ENCODE measurements at places on chromosomes 2 and 18. TPM values are rescaled to one million over a fixed set of nuclear protein-coding genes. Genes with fewer than 3 reads are reported as not detected.

- no peak overlapping the region for H3K27ac ChIP-seq
- no peaks in the 10 kb centered on the region for H3K4me1 ChIP-seq
- H3K36me3 ChIP-seq, result no peaks in the 10 kb centered on the region
- DNase-seq, result no peak
- H3K4me3 ChIP-seq, result no peak overlapping the region
- peaks cover 7% of the 10 kb centered on the region for H3K27me3 ChIP-seq
Observed at GRCh38 chr2:105121434-105121833, 83.6 kb downstream of the MRPS9 start.

Gene ELP2
- 111 TPM for total RNA-seq

- H3K4me3 ChIP-seq, result no peak overlapping the region
- no peak overlapping the region for H3K27ac ChIP-seq
- H3K4me1 ChIP-seq, result peaks cover 2% of the 10 kb centered on the region
- peaks cover 14% of the 10 kb centered on the region for H3K27me3 ChIP-seq
- peak; percentile 31 for DNase-seq
Observed at GRCh38 chr2:88165332-88166003, 4.7 kb upstream of the THNSL2 start.

DNA sequence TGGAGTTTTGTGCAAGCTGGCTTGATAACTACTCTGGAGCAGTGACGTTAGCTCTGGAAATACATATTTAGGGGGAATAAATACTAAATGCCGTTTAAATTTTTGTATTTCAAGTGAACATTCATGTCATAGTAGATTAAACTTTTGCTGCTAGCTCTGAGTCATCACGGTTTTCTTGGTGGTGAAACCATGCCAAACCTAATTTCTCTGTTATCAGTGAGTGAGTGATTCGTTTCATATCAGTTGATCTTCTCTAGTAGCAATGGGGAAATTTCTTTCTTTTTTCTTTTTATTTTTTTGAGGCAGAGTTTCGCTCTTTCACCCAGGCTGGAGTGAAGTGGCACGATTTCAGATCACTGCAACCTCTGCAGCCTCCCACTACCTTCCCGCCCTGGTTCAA is 211.1 kb downstream of the PTPRM start:
- no peak overlapping the region for H3K27ac ChIP-seq
- no peak overlapping the region for H3K4me3 ChIP-seq
- no peak for DNase-seq
- no peaks in the 10 kb centered on the region for H3K4me1 ChIP-seq

- no peak overlapping the region for H3K27ac ChIP-seq
- H3K27me3 ChIP-seq, result no peaks in the 10 kb centered on the region
- H3K4me3 ChIP-seq, result no peak overlapping the region
- DNase-seq, result no peak
Observed at GRCh38 chr2:172484706-172485105, 57.3 kb downstream of the ITGA6 start.

Gene ARID5A
- total RNA-seq, result 229 TPM

DNA sequence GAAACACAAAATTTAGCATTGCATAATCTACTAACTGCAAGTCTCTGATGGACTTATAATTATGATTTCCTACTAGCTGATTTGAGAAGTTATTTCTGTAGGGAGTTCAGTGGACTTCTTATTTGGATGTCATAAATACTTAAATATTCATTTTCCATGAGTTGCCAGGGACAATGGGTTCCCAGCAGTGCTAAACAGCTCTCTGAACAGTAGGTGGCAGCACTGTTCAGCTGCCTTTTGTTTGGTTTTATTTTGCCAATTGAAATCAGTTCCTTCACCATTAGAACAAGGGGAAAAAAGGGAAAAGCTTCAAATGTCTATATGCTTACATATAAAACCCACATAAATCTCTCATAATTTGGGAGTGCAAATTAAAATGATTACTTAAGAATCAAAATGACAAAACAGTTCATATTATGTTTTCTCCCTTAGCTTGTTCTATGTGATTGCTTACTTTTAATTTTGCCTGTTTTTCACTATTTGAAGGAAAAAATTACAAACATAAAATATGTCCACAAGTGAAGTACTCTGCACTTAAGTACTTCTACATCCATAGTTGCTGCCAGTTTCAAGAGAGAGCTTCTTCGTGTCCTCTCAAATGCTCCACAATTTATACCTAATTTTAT is 898.9 kb downstream of the CPS1 start:
- peak; percentile 70 for DNase-seq
- H3K36me3 ChIP-seq, result no peaks in the 10 kb centered on the region
- H3K27ac ChIP-seq, result no peak overlapping the region
- no peak overlapping the region for H3K4me3 ChIP-seq
- no peaks in the 10 kb centered on the region for H3K27me3 ChIP-seq

Gene MGAT4A
- total RNA-seq, result 48.8 TPM

DNA sequence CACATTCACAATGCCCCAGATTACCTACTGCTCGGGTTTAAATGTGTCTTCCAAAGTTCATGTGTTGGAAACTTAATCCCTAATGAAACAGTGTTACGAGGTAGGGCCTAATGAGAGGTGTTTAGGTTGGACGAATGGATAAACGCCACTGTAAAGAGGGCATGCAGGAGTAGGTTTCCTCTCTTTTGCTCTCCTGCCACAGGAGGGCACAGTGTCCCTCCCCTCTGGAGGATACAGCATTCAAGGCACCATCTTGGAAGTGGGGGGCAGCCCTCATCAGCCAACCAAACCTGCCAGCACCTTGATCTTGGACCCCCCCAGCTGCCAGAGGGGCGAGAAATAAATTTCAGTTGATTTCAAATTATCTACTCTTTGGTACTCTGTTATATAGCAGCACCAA is 103.5 kb downstream of the TSHZ1 start:
- H3K4me3 ChIP-seq, result no peak overlapping the region
- H3K27me3 ChIP-seq, result peaks cover 19% of the 10 kb centered on the region
- DNase-seq, result no peak
- H3K4me1 ChIP-seq, result no peaks in the 10 kb centered on the region
- H3K36me3 ChIP-seq, result no peaks in the 10 kb centered on the region

DNA sequence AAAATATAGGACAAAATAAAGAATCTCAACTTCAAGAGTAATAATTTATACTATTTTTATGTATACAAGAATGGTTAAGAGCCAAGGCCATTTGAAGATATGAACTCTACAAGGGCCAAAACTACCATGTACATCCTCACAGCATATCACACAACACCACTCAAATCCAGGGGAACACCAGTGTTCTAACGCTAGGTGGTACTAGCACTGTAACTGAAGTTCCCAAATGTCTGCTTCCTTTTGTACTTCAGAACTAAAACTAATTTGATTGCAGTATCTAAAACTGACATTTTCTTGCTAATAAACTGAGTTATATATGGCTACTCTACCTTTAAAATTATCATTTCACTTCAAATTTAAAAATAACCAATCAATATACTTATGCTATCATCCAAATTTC is 47.0 kb downstream of the REV1 start:
- no peaks in the 10 kb centered on the region for H3K27me3 ChIP-seq
- no peak for DNase-seq
- peaks cover 15% of the 10 kb centered on the region for H3K4me1 ChIP-seq
- peaks cover 22% of the 10 kb centered on the region for H3K36me3 ChIP-seq
- H3K4me3 ChIP-seq, result no peak overlapping the region

DNA sequence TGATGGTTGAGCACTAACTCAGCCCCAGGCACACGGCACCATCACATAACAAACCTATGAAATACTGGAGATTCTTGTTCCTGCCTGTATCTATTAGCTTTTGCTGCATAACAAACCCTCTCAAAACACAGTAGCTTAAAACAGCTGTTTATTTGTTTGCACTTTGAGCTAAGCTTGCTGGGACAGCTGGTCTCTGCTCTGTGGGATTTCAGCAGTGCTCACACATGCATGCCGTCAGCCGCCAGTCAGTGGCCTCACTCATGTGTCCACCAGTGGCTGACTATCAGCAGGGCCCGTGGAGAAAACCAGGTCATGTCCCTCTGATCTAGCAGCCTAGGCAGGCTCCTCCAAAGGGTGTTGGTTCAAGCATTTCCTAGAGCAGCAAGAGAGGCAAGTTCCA is 52.8 kb upstream of the RAB12 start:
- H3K27ac ChIP-seq, result no peak overlapping the region
- H3K27me3 ChIP-seq, result peaks cover 1% of the 10 kb centered on the region
- H3K4me3 ChIP-seq, result no peak overlapping the region
- no peak for DNase-seq

GRCh38 chr18:48356909-48357631 is 52.1 kb downstream of the ZBTB7C start:
- DNase-seq, result no peak
- H3K4me1 ChIP-seq, result peaks cover 1% of the 10 kb centered on the region
- peaks cover 11% of the 10 kb centered on the region for H3K27me3 ChIP-seq
- H3K27ac ChIP-seq, result no peak overlapping the region
- H3K4me3 ChIP-seq, result no peak overlapping the region

Gene CCDC141
- 2.1 TPM for total RNA-seq

DNA sequence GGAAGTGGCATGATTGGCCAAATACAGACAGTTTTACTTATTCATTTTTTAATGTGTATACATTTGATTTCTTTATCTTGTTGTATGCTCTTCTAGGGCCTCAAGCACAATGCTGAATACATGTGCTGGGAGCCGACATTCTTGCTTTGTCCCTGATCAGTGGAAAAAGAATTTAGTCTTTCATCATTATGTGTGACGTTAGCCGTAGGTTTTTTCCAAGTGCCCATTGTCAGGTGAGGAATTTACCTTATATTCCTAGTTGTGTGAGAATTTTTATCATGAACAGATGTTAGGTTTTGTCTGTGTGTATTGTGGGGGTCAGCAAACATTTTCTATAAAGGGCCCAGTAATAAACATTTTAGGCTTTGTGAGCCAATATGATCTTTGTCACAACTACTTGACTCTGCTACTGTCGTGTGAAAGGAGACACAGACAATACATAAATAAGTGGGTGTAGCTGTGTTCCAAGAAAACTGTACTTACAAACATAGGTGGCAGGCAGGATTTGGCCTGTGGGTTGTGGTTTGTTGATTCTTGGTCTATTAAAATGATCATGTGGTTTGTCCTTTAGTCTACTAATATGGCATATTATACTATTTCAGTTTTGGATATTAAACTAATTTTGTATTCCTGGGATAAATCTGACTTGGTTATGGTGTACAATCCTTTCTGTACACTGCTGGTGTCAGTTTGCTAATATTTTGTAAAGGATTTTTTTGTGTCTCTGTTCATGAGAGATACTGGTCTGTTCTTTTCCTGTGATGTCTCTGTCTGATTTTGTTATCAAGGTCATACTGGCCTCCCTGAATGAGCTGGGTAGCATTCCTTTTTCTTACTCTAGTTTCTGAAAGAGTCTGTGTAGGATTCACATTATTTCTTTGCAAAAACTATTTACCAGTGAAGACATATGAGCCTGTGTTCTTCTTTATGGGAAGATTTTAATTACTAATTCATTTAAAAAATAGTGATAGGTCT is 132.2 kb upstream of the SMAD7 start:
- H3K36me3 ChIP-seq, result peaks cover 16% of the 10 kb centered on the region
- no peak overlapping the region for H3K4me3 ChIP-seq
- peaks cover 26% of the 10 kb centered on the region for H3K4me1 ChIP-seq

GRCh38 chr18:78514910-78515670 is 464.5 kb upstream of the SALL3 start:
- H3K4me3 ChIP-seq, result no peak overlapping the region
- no peaks in the 10 kb centered on the region for H3K4me1 ChIP-seq
- H3K36me3 ChIP-seq, result no peaks in the 10 kb centered on the region
- DNase-seq, result no peak
- H3K27ac ChIP-seq, result no peak overlapping the region

GRCh38 chr2:127358044-127358443 is 29.7 kb downstream of the MAP3K2 start:
- no peak overlapping the region for H3K27ac ChIP-seq
- H3K27me3 ChIP-seq, result no peaks in the 10 kb centered on the region
- no peak for DNase-seq
- H3K36me3 ChIP-seq, result no peaks in the 10 kb centered on the region
- peaks cover 22% of the 10 kb centered on the region for H3K4me1 ChIP-seq

GRCh38 chr2:223109341-223109740 is 57.4 kb downstream of the KCNE4 start:
- H3K27ac ChIP-seq, result no peak overlapping the region
- no peaks in the 10 kb centered on the region for H3K36me3 ChIP-seq
- H3K4me3 ChIP-seq, result no peak overlapping the region
- no peaks in the 10 kb centered on the region for H3K4me1 ChIP-seq
- DNase-seq, result no peak
- H3K27me3 ChIP-seq, result no peaks in the 10 kb centered on the region

GRCh38 chr2:105324732-105325131 is 4.8 kb downstream of the TGFBRAP1 start:
- no peaks in the 10 kb centered on the region for H3K27me3 ChIP-seq
- DNase-seq, result no peak
- peaks cover 15% of the 10 kb centered on the region for H3K36me3 ChIP-seq
- no peak overlapping the region for H3K4me3 ChIP-seq
- H3K27ac ChIP-seq, result no peak overlapping the region

- no peak for DNase-seq
- H3K4me3 ChIP-seq, result no peak overlapping the region
- no peaks in the 10 kb centered on the region for H3K36me3 ChIP-seq
- H3K27ac ChIP-seq, result no peak overlapping the region
Observed at GRCh38 chr2:203631068-203631757, 75.2 kb upstream of the CD28 start.

DNA sequence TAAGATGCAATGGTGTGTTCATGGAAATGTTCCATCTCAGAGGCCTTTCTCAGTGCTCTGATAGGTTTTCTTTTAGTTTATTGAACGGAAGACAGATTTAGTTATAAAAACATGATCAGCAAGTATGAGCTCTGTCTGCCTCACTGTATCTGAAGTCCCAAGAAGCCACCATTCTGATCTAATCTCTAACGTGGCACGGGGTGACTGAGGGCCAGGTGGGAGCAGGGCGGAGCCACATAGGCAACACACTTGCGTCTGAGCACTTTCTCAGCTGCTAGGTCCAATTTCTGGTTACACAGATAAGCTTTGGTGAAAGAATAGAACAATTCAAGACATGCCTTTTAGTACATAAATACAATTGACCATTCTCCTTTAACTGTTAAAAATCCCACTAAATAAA is 60.4 kb downstream of the SNTG2 start:
- no peak for DNase-seq
- no peaks in the 10 kb centered on the region for H3K36me3 ChIP-seq
- peaks cover 9% of the 10 kb centered on the region for H3K27me3 ChIP-seq
- H3K4me3 ChIP-seq, result no peak overlapping the region

Gene SESTD1
- total RNA-seq, result 12.3 TPM

Gene TUBA4A
- 235 TPM for total RNA-seq

DNA sequence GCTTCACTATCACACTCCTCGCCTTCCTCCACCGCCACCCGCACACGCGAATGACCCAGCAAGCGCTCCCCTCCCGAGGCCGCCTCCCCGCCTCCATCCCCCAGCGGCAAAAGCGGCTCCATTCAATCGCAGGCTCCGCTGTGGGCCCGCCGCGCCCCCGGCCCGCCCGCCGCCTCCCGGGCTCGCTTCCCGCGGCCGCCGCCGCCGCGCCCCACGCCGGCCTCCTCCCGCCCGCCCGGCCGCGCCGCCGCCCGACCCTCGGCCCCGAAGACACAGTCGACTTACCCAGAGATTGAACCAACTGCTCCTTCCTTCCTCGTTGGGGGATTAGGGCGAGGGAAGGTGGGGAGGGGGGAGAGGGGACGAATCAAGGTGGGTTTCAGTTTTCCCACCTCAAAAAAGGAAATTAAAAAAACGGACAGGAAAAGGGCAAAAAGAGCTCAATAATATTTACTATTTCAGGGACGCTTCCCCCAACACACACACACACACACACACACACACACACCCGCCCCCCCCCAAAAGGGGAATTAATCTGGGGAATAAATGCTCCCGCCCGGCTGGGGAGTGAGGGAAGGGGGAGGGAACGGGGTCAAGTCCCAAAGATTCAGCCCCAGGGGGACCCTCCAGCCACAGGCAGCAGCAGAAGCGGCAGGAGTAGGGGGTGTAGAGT is 743 bp downstream of the XPO1 start:
- H3K4me1 ChIP-seq, result peaks cover 35% of the 10 kb centered on the region
- peak overlapping the region; percentile 95 for H3K4me3 ChIP-seq
- H3K27ac ChIP-seq, result peak overlapping the region; percentile 100
- peaks cover 18% of the 10 kb centered on the region for H3K36me3 ChIP-seq

All from activated CD4-positive, alpha-beta T cell treated with anti-CD3 and anti-CD28 coated beads, Interleukin-2, amount 10 ng/mL, durations not matched to agents 24 days and 14 days (primary cell).